Activated naive CD8-positive, alpha-beta T cell treated with anti-CD3 and anti-CD28 coated beads, Interleukin-2, amount 50 U/mL, for 24 hours (primary cell): ENCODE measurements at places on chromosomes 3 and 15.

- DNase-seq = no peak
Observed at GRCh38 chr15:63940966-63941620, 105.2 kb downstream of the DAPK2 start.

GRCh38 chr3:110564674-110565073 lies 506.9 kb upstream of the NECTIN3 start:
- no peak for DNase-seq

DNA sequence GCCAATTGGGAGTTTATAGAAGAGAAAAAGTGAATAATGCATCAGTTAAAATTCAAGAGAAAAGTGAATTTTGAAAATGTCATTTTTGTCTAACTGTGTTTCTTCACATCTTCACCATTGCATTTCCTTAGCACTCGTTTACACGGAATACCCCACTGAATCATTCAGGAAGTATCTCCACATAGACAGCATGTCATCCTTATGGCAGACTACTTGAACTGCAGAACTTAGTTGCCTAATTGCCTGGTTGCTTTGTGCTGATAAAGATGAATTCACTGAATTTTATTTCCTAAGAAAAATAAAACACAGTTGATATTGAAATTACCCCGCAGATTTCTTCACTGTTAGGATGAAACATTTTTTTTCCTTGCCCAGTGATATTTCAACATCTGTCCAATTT lies 627.1 kb downstream of the ROBO1 start:
- DNase-seq = no peak

GRCh38 chr3:57699591-57699990 lies 6.7 kb upstream of the DENND6A start:
- DNase-seq = no peak

- DNase-seq = no peak
Observed at GRCh38 chr3:77460326-77460725, 420.4 kb downstream of the ROBO2 start.

- no peak for DNase-seq
Observed at GRCh38 chr3:110397115-110397514, 674.5 kb upstream of the NECTIN3 start.

DNA sequence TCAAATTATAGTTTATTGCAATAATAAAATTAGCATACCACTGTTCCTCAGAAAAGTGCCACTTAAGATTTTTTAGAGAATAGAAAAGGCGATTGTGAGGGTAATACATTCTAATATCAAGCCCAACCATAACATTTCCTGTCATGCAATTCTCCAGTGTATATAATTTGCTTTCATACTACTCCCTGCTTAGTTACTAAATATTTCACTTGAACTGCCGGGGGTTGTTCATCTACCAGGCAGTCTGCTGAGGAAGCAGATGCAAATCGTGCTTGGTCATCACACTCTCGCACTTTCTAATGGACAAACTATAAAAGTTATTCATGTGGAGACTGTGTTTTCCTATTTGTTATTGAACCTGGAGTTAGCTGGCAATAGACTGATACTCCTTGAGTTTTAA lies 645.6 kb upstream of the CBLB start:
- no peak for DNase-seq

DNA sequence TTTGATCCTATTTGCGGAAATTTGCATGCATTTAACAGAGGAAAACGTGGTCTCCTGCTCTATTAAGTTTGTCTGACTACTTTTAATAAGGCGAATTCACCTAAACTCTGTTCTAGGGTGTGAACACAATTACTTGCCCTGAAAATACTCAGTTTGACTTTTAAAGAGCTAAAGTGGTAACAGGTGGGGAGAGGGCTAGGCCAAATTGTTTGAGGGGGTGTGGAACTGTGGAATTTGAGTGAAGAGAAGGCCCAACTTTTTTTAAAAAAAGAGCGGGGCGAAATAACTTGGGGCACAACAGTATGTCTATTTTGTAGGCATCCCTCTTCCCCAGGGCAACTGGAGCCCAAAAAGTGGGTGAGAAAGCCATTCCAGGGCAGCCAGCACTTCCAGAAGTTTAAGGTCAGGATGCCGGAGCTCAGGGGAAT lies 580 bp upstream of the FXR1 start:
- DNase-seq = no peak

DNA sequence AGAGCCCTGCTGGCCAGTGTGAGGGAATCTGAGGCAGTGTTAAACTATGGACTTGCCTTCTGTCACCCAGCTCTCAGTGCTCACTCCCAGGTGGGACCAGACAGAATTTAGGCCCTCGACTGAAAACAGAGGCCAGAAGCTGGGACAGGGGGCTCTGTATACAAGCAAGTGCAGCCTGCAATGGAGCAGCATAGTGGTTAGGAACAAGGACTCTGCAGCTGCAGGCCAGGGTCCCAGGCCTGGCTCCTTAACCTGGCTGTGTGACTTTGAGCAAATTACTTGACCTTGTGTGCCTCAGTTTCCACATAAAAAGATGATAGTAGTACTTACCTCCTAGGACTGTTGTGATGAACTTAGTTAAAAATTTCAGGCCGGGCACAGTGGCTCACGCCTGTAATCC lies 39.8 kb downstream of the CMTM7 start:
- no peak for DNase-seq

GRCh38 chr3:109973733-109974132 lies 636.4 kb upstream of the DPPA4 start:
- DNase-seq = no peak

GRCh38 chr3:71587958-71588357 lies 4.4 kb upstream of the FOXP1 start:
- DNase-seq = no peak

- no peak for DNase-seq
Observed at GRCh38 chr15:31365032-31365654, 38.5 kb downstream of the KLF13 start.

DNA sequence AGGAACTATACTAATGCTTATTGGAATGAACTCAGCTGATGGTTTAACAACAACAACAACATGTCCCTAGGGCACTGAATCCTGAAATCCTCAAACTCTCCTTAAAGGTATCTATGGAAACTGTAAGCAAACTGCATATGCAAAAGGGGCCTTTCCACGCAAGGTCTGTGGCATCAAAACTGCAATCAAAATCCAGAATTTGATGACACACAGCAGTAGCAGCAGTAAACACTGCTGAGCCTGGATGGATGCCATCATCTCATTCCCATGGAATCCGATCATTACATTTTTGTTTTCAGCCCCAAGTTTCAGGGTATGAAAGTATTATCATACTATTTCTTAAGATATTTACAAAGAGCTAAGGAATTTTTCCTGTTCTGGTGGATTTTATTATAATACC lies 399.7 kb downstream of the VPS13C start:
- no peak for DNase-seq

DNA sequence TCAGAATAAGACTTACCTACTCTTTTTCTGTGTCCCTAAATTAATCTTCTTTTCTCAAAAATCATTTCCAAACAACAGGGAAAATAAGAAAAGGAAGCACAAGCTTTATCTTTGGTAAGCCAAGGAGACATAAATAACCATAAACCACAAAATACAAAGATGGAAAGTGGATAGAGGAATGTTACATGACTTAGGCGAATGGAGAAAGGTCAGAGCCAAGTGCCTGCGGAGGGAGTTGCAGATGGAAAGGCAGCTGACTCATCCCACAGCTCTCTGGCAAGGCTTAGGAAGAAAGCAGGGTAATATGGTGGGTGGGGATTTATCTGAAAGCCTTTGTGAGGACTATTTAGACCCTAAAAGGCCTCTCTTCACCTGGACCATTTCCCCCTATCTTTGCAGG lies 72.8 kb downstream of the GALK2 start:
- no peak for DNase-seq

DNA sequence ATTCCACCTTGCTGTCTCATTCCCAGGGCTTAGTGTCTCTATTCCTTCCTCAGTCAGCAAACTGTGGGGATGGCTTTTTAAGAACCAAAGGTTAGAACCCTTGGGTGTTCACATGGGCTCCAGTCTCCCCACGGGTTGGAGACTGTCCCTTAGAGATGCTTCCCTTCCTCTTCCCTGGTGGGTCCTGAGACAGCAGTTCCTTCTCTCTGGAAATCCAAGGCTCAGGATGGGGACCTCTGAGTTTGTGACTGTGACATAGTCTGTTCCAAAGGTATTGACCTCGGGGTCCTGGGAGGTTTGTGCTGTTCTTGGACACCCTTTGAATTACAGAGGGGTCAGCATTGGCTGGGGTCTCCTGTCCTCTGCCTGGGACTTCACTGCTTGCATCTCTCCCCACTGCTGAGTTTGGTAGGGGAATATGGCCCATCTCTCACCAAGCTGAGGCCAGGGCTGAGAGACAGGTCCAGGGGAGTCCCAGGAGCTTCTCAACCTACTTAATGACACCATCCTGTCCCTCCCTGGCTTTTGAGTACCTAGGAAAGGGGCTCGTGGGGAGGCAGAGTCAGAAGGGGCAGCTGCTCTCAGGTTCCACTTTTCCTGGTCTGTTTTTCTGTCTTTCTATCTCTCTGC lies 1.5 kb downstream of the GRM2 start:
- no peak for DNase-seq

DNA sequence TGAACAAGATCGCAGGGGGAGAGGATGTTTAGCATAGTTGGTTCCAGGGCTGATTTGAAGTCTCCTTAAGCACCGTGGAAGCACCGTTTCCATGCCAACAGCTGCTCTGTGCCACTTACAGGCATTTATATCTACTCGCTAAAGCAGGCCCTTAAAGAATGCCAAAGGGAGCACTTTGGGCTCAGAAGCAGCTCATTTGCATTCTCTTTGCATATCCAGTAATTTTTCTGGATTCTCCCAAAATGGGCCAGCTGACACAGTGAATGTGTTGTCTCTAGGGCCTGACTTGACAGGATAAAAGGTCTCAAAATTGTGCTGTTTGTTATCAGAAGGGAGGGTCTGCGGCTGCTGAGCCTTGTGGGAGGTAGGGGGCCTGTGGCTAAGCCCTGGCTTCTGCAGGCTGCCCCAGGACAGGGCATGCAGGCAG lies 138.6 kb downstream of the FBLN2 start:
- DNase-seq = no peak

DNA sequence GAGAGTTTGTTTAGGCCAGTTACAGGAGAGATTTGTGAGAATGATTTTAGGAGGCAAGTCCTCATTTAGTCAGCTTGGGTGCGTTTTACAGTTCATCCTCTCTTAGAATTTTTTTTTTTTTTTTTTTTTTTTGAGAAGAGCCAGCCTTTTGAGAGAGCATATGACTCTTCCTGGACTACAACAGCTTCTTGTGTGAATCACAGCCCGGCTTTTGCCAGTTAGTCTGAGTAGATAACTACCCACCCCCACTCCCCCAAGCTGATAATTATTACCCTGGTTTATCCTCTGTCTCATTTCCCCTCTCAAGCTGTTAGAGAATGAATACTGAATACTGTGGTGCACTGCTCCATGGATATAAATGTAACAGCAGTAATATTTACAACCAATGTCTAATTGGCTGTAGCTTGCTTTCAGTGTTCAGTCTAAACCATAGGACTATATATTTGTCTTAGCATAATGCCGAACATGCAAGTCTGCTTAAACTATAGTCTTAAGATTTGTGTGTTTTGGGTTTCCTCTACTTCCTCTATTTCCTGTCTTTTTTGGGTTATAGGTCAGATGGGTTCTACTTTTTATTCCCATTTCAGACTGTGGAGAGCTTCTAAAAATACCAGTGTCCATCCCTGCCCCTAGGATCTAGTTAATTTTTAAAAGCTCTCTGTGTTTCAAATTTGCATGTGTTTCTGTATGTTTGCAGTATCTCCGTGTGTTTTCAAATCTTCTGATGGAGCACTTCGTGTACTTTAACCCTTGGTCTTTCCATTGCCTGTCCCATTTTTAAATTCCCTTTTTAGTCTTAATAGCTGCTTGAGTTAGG lies 8.0 kb downstream of the CHD2 start:
- DNase-seq = no peak

GRCh38 chr15:83766339-83766738 lies 112.4 kb downstream of the ADAMTSL3 start:
- no peak for DNase-seq

DNA sequence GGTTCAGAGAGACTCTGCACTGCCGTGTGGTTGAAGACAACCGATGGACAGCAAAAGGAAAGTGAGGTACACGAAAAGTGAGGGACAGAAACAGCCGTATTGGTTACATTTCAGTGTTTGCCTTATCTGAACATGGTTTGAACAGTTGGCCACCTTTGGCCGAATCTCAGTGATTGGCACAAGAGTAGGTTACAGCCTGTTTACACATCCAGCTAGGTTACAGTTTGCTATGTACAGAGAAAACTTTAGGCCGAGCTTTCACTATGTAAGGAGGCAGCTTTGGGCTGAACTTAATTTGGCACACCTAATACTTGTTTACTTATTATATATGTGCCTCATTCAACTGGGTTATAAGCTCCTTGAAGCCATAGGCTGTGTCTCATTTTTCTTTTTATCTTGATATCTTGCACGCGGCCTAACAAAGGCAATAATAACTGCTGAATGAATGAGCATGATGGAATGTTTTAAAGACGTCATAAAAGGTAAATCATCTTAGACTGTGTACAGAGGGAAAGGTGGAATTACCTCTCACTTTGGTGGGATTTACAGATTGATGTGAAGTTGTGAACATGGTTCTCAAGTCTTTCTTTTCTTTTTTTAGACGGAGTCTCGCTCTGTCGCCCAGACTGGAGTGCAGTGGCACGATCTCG lies 17.2 kb upstream of the GREM1 start:
- DNase-seq = no peak

DNA sequence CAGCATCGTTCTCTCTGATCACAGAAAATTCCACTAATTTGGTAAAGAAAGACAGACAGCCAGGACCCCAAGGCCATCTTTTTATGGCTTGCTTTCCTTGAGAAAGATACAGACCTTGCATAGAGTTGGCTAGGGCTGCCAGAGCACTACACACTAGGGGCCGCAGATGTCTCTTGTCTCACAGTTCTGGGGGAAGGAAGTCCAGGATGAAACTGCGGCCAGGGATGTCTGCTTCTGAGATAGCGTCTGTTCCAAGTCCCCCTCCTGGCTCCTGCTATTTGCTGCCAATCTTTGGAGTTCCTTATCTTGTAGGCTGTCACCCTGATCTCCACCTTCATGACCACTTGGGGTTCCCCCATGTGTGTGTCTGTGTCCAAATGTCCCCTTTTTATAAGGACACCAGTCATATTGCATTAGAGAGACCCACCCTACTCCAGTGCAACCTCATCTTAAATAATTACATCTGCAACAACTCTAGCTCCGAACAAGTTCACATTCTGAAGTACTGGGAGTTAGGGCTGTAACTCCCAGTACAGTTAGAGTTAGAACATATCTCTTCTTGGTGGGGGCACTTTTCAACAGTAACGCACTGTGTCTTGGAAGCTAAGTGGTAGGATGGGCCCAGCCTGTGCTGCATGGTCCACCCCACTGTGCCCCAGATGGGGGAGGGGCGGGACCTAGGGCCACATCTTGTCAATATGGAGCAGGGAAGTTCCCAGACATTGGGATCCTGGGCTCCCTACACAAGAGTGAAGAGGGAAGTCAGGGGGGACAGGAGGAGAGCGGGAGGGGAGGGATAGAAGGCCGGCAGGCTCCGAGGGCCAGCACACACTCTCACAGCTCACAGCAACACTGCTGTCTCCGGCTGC lies 42.2 kb downstream of the KLF15 start:
- DNase-seq = no peak

DNA sequence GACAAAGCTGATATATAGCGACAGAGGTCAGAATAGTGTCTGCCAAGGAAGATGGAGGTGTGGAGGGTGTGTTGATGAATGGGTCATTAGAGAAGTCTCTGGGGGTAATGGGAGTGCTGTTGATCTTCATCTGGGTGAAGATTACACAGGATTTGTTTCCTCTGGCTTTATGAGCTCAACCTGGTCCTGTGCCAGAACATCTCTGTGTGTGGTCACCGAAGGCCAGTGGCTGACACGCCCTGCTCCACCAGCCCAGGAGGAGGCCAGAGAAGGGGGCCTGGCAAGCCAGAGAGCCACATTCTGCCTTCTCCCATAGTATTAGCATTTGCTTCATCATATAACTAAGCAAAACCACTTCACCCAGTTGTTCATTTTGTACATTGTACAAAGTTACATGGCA lies 121.1 kb downstream of the ZNF621 start:
- no peak for DNase-seq
